Tibial artery (tissue), 4 donors: ENCODE measurements at places on chromosomes 12 and 14.
A peak's percentile ranks its signal among the peaks of the same experiment; 100 is the strongest.

DNA sequence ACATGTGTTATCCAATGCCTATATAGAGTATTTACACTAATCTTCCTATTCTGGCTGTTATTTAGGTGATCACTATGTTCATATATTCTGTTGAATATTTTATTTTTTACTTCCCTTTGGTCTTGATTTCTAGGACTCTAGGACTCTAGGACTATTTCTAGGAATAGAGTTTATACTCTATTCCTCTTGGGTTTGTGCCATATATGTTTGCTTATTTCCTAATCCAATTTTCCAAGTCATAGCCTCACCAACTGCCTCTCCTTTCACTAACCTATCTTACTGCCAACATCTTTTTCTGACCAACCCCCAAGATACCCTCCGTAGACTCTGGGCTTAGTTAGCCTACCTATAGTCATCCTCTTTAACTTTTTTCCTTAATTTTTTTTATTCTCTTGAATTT, 28.5 kb downstream of the ARF6 start:
- DNase-seq = no peak

GRCh38 chr14:91380610-91381371, 36.8 kb downstream of the CCDC88C start:
- no peak for DNase-seq

- DNase-seq = no peak
Measured at GRCh38 chr12:45731190-45731775, 1.8 kb downstream of the ARID2 start.

DNA sequence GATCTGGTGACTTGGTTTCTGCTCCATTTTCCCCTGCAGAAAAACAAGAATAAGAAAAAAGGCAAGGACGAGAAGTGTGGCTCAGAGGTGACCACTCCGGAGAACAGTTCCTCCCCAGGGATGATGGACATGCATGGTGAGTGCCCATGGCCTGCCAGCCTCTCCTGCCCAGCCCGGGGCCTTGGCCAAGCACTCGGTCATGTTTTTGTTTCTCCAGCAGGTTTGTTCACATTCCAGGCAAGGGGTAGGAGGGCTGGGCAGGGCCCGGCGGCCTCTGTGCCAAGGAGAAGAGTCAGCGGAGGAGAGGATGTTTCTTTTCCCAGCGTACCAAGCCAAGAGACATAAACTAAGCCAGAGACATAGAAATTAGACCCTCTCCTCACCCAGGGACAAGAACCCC, 13.6 kb downstream of the BCL7A start:
- DNase-seq = no peak

- DNase-seq = no peak
Measured at GRCh38 chr12:13425766-13426165, 229.2 kb downstream of the EMP1 start.

DNA sequence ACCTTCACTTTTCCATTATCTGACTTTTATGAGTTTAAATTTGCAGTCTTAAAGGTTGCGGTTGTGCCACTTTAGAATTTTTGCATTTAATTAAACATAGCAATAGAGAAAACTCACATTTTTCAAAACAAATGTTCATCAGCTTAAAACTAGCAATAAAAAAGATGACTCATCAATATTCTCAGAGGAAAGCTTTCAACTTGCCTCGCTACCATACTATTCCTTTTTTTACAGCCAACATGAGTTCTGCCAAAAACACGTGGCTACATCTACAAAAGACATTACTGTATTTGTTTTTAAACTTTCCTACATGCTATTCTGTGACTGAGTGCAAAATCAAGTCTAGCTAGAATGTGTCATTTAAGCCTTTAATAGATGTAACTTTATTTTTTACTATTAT, 497.1 kb downstream of the RPS29 start:
- DNase-seq = no peak

- DNase-seq = no peak
Measured at GRCh38 chr12:54692353-54692752, 44.2 kb upstream of the DCD start.

DNA sequence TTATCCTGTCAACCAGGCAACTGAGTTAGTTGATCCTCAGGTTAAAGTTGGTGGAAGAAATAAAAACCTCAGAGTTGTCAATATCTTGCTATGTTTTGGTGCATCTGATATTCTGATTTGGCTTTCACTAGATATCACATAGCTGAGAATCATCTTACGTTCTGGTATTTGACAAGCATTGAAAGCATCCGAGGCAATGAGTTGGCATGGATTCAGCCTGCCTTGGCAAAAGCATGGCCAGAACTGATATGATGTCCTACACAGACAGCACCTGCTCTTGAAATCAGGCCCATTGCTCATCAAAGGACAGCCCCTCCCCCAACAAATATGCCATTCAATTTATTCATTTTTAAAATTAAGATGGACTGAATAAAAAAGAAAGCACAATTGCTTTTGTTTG, 320.7 kb upstream of the ATP2B1 start:
- DNase-seq = no peak

- DNase-seq = no peak
Measured at GRCh38 chr12:97321621-97322020, 141.0 kb upstream of the RMST start.

DNA sequence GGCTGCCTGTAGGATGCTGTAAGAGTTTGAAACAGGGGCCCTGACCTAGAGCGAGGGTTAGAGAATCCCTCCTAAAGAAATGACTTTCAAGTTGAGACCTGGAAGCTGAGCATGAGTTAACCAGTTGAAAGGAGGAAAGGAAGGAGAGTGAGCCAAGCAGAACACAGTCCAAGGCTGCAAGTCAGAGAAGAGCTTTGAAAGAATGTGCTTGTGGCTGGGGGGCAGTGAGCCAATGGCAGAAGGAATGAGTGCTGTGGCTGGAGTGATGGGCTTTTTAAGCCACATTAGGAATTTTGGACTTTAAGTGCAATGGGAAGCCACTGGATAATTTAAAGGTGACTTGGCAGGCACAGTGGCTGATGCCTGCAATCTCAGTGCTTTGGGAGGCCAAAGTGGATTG, 18.1 kb downstream of the CDKN1B start:
- DNase-seq = no peak

GRCh38 chr12:29738365-29738764, 45.4 kb downstream of the TMTC1 start:
- no peak for DNase-seq

DNA sequence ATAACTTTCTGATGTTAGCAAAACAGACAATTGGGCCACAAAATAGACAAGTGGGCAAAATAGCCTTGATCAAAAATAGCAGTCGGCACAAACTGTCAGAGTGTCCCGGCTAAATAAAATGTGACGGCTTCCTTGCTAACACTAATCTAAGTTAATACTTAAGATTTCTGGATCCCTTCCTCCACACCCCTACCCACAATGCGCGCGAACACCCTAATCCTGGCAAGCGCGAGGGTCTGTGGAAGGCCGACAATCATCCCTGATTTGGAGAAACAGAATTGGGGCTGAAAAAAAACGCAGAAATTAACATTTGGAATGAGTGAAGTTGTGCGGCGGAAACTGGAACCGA, 489 bp downstream of the CEP290 start:
- no peak for DNase-seq

- no peak for DNase-seq
Measured at GRCh38 chr12:95179011-95179410, 38.3 kb downstream of the FGD6 start.

DNA sequence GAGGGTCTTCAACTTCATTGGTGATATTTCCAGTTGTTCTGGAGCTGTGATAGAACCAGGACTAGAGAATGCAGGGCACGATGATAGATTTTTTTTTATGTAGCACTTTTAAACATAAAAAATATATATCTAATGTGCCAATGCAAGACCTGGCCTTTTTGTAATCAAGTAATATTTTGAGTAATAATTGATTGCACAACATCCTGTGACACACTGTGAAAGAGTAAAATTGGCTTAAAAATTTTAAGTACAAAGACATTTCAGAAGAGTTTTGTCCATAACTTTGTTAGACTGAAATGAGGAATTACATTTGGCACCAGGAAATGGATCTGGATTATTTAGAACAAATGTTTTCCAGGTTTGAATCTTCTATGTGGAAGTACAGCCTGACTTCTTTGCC, 22.1 kb downstream of the PRKCH start:
- DNase-seq = no peak

DNA sequence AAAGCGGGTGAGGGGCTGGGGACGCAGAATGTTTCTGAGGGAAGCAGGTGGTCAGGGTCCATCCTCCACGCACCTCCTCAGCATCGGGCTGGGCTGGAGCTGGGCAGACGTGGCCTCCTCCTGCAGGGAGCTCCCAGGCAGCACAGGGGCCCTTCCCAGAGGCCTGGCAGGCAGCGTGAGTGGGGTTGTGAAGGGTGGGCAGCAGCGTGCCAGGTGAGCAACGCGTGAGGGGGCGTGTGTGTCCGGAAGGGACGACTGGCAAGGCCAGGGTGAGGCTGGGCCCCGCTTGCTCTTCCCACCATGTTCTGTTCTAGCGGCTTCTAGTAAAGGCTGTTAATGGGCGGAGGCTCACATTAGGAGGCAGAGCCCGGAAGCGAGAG, 17.1 kb downstream of the ANKRD9 start:
- peak; percentile 47 for DNase-seq

DNA sequence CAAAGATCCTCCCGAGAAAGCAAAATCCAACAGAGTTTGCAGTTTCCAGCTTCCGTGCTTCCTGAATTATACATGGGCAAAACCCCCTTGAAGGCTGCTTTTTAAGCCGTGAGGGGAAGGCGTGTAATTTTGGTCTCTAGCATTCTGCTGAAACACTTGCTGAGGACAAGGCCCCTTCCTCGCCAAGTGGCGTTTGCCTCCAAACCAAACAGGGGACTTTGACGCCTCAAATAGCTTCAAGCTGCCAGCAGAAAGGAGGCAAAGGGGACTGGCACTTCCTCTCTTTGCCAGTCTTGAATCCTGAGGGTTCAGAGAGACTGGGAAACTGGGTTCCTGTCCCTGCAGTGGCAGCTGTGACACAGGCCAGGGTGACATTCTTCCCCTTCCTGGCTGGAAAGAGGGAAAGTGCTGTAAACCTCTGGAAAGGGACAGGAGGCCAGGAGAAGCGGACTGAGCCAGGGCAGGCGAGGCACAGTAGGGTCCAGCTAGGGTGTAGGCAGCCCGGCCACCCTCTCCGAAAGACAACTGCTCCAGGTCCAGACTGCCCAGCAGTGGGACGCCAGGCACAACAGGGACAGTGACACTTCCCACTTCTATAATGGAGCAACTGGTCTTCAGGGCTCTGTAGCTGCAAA, 96.2 kb upstream of the MED13L start:
- DNase-seq = no peak

DNA sequence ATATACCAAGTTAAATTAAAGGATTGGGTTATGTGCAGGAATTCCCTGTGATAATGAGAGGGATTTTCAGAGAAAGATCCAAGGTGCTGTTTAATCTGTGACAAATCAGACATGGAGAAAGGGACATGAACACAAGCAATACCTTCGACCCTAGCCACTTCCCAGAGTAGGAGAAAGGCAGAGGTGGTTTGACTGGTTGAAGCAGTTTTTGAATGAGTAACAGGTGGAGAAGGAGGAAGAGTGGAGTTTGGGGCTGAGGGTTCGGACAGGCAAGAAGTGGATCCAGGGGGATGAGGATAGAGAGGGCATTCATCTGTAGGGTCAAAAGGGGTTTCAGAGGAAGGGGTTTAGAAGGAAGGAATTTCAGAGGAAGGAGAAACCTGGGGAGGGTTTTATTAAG, 27.4 kb upstream of the A2M start:
- DNase-seq = no peak

GRCh38 chr14:36716614-36717184, 55.0 kb downstream of the PAX9 start:
- no peak for DNase-seq

GRCh38 chr12:94353130-94353529, 106.5 kb downstream of the CEP83 start:
- DNase-seq = no peak

GRCh38 chr14:77615361-77616132, 890 bp downstream of the SPTLC2 start:
- no peak for DNase-seq
